ENCODE measurements at places on chromosomes 13 and 19.

GRCh38 chr13:114142640-114143490 lies 10.4 kb upstream of the RASA3 start:
- DNase-seq = peak; percentile 18

DNA sequence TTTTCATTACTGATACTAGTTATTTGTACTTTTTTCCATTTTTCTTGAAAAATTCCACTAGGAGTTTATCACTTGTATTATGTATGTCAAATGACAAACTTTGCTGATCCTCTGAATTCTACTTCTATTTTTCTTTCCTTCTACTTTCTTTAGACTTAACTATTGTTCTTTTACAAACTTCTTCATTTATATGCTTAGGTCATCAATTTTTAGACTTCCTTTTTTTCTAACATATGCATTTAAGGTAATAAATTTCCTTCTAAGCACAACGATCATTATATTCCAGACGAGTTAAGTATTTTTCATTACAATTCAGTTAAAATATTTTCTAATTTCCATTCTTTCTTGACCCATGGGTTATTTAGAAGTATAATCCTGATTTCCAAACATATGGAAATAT lies 240.8 kb downstream of the NHLRC3 start:
- no peak for DNase-seq

DNA sequence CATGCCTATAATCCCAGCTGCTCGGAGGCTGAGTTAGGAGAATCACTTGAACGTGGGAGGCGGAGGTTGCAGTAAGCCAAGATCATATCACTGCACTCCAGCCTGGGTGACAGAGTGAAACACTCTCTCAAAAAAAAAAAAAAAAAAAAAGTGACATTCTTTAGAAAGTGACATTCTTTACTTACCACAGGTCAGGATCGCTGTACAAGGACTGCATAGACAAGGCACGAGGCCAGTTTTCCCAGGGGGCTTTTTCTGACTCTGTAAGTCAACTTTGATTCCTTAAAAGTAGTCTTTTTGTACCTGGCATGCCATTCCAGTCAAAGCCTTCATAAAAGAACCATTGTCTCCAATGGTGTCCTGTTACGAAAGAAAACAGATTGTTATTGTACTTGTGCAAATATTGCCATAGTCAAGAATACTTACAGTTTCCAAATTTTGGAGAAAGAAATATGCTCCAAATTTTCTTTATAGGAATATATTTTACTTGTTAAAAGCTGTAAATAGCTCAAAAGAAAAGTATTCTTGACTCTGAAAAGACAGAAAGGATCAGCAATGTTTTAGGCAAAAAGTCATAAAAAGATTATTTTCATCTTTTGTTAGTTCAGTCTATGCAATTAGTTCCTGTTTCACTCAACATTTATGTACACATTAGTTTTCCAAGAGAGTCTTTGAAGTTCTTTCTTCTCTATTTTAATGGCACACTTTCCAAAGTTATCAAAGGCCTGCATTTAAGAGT lies 39.3 kb downstream of the CEACAM1 start:
- DNase-seq = no peak

GRCh38 chr19:58543826-58544590 lies at the start of gene TRIM28:
Gene TRIM28 (plus strand): TSS chr19:58544064. CDS start chr19:58544758, 694 bp downstream.
- DNase-seq = peak; percentile 100

GRCh38 chr13:103282571-103283450 lies 216.6 kb upstream of the SLC10A2 start:
- DNase-seq = no peak

GRCh38 chr13:97021241-97021640 lies 27.0 kb upstream of the OXGR1 start:
- DNase-seq = no peak

GRCh38 chr13:35393886-35394285 lies 82.6 kb downstream of the MAB21L1 start:
- DNase-seq = no peak

- DNase-seq = peak; percentile 37
Measured at GRCh38 chr19:12090807-12091206, 26.3 kb downstream of the ZNF844 start.

DNA sequence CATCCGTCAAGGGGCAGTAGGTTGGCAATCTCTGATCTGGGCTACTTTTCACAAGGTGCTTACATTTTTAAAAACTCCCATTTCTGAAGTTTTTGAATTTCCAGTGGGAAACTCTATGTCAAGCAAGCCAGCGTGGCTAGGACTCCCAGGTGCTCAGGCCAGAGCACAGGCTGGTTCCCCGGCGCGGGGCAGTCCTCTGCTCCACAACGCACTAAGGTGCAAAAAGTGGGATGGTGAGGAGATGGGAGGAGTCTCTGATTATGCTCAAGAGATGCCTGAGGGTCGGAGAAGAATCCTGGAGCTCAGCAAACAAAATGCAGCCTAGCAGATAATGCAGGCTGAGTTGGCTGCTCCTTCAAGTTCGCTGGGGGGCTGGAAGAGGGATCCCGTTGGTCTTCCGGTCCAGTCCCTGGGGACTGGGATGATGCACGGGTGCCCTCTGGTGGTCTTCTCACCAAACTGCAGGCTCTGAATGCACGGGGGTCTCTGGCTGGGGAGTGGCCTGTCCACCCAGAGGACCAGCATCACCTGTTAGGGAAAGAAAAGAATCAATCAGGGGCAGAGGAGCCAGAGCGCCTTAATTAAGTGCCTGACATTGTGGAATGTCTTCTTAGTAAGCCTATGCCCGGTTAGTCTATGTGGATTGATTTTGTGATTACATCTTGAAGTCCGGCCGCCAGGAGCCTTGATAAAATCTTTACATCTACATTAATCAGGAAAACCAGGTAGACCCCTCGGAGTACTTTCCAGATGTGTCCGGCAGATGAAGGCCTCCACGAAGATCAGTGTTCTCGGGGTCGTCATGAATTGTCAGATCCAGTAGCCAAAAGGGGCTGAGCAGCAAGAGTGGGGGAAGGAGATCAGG lies 244.4 kb upstream of the MAB21L1 start:
- DNase-seq = no peak

DNA sequence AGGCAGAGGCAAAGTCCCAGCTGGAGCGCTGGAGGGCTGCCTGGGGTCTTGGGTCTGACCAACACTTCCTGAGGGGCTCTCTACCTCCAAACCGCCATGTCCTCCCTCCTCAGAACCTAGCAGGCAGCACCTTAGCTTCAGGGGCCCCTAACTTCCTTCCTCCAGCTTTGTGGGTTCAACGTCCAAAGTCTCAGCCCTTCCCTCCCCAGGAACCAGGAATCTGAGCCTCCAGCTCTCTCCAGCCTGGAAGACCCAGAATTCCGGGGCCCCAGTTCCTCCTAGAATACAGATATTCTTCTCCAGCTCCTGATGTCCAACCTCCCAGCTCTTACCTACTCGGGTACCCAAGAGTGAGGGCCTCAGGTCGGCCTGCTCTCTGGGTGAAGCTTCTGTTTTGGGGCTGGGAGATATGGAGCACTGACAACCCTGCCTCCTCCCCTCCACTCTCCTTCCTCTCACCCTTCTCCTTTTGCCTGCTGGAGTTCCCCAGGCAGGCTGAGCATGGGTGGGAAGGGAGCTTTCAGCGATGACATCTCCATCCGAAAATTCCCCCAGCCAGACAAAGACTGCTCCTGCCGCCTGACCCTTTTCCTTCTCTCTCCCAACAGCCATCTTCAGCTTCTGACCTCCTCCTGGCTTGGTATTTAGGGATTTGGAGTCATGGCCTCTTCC lies 3.5 kb downstream of the TMEM150B start:
- no peak for DNase-seq

DNA sequence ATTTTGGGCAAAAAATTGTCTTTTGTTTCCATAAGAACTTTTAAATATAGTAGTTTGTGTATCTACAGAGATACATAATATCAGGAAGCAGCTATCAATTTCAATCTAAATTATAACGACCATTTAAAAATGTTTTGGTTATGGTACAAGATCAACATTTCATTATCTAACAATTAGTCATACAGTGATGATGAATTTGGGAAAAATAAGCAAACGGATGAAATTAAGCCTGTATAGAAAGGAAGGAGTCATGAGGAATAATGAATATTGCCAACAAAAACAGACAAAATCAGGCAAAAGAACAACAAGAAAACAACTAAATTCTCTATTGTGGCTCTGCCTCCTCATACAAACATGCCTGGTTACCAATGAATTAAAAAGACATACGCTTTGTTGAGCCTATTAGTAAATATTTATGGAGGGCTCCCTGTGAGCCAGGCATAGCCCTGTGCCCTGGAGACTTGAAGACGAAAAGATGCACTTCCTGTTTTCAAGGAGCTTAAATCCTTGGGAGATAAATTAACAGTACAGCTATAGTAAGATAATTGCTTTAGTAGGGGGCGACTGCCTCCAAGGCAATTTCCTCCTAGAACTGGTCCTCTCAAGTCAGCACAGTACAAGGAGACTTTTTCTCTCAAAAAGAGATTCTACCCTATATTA lies 73.0 kb downstream of the NALCN start:
- DNase-seq = no peak

DNA sequence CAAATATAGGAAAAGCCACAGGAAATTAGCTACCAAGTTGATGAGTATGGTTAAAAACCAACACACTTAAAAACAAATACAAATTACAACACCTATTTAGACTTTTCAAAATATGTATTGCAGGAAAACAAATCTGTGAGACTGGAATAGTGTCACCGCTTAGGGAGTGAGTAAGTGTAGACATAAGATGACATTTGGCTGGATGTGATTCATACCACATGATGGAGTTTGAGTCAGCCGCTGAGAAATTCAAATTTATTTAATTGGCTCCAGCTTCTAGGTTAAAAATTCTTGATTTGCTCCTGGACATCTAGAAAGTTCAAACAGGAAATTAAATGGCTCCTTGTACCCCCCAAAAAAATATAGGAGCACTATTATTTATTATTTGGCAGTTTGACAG lies 531.7 kb downstream of the SLITRK1 start:
- no peak for DNase-seq

GRCh38 chr13:106609116-106609515 lies 41.2 kb upstream of the ARGLU1 start:
- DNase-seq = no peak

DNA sequence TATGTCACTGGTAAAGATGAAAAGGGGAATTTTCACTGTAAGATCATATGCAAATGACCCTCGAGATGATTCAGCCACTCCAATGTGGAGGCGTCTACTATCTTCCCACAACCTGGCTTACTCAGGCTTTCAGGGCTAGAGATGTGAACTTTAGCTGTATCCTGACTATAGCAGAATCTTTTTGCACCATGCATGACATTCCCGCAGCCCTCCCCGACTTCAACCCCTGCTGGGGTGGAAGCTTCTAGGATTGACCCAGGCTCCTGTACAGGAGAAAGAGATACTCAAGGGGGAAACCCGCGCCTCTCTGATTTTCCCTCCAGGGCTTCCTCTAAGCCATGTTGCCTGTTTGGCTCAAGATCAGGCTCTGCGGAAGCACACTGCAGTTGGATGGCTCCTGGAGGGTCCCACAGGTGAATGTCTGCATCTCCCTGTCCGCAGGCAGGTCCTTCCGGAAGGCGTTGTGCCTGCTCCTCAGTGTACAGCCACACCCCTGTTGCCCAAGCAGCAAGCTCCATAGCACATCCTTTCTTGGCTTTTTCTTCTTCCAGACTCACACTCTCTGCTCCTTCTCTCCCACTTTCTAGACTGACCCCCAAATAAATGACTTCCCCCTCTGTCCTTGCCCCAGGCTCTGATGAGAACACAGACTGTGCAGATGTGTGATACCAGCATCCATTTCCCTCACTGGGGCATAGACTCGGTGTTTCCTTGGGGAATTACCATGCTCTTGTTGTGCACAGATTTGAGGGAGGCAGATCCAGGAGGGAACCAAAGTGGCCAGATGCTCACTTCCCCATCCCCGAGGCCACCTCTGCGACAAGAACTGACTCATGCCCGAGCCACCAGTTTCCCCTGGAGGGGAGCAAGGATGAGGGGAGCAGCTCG lies 29.1 kb upstream of the POP4 start:
- no peak for DNase-seq

GRCh38 chr13:109254274-109254673 lies 532.1 kb downstream of the IRS2 start:
- DNase-seq = no peak

- no peak for DNase-seq
Measured at GRCh38 chr13:85536706-85537105, 262.5 kb downstream of the SLITRK6 start.

DNA sequence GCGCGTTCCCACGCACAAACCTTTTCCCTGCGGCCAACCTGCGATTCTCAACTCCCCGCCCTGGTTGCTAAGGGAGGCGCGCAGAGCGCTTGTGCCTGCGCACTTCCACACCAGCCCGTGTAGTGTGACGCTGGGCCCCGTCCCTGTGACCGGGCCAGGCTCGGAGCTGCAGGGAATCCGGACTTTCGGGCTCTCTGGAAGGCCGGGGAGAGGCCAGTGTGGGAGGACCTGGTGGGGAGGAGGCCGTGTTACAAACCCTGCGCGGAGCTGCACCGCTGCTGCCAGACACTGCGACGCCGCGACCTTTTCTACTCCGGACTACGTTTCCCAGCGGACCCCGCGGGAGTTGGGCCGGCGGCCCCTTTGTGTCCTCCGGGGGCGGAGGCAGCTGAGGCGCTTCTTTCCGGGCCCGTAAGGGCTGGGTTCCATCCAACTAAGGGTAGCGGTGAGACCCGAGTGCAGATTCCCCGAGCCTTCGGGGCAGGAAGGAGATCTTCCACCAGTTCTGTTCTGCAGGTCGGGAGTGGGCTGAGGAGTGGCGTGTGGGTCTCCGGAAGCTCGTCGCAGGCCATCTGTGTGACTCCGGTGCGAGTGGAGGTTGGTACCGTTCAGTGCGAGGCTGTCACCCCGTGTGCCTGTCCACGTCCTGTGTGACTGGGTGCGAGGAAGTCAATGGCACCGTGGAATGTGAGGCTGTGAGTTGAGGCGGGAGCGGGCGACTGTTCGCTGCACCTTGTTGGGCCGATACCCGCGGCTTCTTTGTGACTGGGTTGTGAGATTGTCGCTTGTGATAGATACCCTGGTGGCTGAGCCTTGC lies at the start of gene ZNF570:
TSS of gene ZNF570 (plus strand) at position 396 of the 817 bp plus-strand sequence. CDS start 999 bp downstream, outside the sequence.
- peak; percentile 84 for DNase-seq

DNA sequence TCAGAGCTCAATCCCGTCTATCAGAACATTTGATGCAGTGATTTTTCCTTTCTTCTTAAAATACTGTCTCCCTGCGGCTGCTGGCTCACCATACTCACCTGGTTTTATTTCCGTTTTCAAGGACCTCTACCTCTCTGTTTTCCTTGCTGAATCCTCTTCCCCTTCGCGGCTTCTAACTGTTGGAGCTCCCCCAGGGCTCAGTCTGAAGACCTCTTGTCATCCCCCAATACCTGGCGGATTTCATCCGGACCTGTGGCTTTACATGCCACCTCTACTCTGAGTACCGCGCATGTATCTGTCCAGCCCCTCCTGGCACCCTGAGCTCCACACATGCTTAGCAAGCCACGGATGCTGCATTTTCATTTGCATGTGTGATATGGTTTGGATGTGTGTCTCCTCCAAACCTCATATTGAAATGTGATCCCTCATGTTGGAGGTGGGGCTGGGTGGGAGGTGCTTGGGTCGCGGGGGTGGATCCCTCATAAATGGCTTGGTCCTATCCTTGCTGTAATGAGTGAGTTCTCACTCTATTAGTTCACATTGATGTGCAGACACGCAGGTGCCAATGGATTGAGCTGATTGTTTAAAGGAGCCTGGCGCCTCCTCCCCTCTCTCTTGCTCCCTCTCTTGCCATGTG lies 106.2 kb upstream of the LSM14A start:
- DNase-seq = no peak
